HS-5 (cell line): ENCODE measurements at places on chromosomes 3 and 15.
A peak's percentile ranks its signal among the peaks of the same experiment; 100 is the strongest.

GRCh38 chr15:64731805-64732151 lies 43.6 kb downstream of the RBPMS2 start:
- no peak for DNase-seq

DNA sequence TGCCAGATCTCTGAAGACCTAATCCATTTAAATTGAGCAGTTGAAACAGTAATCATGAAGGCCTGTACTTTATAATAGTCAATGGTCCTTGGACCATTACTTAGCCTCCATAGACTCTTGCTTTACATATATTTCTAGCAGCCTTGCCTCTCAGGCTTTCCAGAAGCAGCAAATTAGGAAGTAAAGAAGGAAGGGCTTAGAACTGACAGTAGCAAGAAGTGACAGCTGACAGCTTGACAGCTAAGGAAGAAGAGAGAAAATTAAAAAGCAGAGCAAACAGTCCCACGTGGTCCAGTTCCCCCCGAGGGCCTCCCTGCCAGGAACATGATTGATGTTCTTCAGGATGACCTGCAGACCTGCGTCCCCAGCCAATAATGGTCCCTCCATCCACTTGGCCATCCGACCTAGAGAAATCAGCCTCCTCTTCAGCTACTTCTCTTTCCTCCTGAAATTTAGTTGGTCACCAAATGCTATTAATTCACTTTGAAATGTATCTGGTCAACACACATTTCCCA lies 15.0 kb upstream of the PSMD6 start:
- no peak for DNase-seq

- no peak for DNase-seq
These were observed 342.1 kb downstream of the SLC9A9 start for GRCh38 chr3:143506190-143506589.

GRCh38 chr15:48510976-48511375 lies 134.5 kb downstream of the FBN1 start:
- DNase-seq, result no peak

GRCh38 chr3:69871251-69871650 lies 128.3 kb upstream of the SAMMSON start:
- no peak for DNase-seq

DNA sequence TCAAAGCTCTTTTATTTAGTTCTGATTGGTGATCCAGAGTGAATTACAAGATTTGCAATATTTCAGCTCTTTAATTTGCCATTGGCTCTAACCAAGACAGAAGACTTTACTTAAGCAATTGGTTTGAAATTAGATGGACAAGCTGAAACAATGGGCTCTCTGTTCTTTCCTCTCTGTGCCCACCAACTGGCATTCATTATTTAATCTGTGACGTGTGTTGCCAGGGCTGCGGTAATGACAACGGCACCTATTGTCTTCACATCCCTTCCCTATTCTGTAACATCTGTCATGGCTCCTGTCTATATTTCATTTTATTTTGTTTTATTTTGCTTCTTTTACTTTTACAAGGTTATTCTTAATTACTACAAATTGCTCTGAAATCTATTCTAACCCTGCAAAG lies 33.9 kb downstream of the PLD1 start:
- no peak for DNase-seq

DNA sequence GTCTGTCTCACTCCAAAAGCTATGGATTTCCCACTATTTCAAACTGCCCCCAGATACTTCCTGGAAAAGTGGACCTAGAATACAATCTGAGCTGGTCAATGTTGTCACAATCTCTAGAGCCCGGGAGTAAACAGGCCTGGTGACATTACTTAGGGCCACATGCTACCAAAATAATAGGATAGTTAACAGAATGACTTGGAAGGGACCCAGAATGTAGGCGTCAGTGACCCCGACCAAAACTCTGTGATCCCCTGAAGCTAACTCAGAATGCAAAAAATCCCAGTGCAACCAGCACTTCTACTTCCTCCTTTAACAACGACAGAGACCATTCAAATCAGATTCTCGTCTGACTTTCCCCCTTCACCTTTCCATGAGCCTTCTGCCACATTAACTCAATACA lies 51.5 kb upstream of the CDV3 start:
- DNase-seq, result no peak

GRCh38 chr3:50163572-50164455 lies 8.7 kb downstream of the SEMA3F start:
- peak; percentile 85 for DNase-seq

DNA sequence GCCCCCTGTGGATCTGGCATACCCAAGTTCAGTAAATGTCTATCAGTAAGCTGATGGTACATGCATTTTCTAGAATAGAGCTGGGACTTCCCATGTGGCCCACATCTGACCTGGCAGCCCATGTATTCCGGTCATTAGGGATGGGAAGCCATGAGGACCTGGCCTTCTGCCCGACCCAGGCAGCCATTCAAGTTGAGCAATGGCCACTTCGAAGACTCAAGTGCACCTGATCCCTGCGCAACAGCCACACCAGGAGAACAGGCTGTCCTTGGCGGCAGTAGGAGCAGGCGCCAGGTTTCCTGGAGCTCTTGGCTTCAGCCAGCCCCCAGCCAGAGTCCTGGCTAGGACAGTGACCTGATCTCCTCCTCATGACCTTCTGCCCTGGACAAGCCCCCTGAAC lies 14.6 kb downstream of the HEMK1 start:
- DNase-seq, result no peak

- DNase-seq, result no peak
These were observed 23.2 kb downstream of the USP13 start for GRCh38 chr3:179676081-179676480.

DNA sequence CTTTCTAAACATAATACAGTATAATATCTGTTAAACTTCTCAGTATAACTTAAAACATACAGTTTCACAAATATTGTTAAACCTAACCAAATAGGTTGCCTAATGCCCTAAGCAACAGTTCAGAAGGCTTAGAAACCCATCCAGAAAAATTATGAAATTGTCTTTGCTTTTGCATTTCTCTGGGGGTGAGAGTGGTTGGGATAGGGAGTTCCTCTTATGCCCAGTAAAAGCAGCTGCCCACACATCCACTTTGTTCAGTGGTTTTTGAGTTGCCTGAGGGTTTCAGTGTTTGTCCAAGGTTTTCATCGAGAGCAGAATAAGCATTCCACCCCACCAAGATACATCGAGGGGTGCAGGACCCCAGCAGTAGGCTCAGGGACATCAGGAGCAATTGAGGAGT lies 179.4 kb downstream of the CDIN1 start:
- DNase-seq, result no peak

GRCh38 chr3:45640091-45640507 lies 45.5 kb downstream of the LIMD1 start:
- no peak for DNase-seq

DNA sequence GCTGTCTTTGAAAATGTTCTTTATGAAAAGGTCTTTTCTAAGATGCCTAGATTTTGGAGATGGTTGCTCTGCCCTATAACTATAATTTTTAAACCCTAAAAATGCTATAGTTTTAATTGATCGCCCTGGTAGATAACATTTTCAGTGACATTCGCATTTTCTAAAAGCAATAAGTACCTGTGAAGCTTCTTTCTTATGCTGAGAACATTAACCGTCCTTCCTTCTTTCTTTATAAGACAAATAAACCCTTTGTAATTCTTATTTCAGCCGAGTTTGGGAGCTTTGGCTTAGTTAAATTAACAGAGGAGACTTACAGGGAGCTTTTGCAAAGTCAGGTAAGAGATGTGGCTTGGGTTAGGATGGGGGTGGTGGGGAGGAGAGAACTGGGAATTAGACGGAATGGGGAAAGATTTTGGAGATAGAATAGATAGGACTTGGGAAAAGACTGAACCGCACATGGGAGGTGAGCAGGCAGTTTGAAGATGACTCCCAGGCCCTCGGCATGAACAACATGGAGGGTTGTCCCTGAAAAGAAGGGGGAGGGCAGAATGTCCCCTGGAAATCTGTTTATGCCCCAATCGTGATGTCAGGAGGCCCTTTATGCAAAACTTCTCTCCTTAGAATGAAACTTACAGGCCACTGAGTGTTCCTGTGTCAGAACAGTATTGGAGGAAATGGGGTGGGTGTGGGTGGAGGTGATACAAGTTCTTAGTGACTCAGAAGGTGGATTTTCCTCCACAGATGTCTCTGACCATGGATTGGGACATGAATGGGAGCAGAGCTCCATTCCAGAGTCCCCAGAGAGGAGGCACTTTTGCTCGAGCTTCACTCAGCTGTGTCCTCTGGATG lies 76.2 kb upstream of the LARS2 start:
- DNase-seq, result no peak

DNA sequence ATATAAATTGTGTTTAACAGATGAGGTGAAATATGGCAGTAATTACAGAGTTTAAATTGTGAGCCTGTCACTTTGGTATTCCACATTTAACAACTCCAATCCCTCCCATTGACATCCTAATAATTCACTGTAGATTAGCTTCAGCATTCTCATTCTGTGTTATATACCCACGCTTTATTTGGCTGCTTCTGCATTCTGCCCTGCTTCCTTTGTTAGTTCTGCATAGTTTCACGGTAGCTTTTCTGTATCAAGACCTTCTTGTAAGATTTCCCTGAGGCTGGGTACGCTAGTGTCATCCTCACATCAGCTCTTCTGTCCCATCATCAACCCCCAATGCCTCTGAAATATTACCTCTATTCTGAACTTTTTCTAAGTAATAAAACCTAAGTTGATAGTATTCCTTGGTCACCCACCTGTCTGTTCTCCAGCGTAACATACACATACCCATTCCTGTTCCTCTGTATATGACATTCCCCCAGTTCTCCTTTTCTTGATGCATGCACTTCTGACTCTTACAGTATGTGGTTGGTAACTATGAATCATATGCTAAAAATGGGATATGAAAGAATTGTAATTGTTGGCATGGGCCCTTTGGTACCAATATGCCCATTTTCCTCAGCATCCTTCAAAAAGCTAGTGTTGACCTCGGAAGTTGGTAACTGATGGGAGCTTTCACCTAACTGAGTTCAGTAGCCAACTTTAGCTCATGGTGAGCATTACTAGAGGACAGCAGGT lies 171.2 kb downstream of the KLHL25 start:
- no peak for DNase-seq

DNA sequence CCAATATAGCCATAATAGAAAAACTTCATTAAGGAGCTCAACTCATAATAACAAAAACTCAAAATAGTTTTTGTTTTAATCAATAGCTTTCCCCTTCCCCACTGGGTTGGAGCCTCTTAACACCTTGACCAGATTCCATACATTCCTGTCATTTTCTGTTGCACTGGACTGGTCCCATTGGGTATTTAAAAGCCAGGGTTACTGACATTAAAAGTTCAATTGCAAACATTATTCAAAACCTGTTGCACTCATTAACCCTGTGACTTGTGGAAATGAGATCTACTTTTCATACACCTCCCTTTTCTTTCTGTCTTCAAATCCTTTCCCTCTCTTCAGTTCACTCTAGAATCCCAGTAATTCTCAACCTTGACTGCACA lies 1.7 kb upstream of the HRG start:
- DNase-seq, result no peak

DNA sequence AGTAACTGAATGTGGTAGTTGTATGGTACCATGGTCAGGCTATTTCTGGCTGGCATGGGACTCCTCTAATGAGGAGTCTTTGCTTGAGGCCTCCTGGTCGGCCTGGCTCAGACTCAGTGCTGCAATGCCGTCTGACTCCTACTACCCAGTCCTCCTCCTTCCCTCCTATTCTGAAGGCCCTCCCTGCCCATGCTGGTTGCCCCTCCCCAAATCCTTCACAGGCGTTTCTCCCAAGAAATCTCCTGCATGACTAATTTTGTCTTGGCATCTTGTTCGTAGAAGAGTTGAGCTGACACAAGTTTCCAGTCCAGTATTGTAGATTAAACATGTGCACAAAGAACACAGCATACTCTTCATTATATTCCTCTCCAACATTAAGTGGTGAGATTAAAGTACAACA lies 115.5 kb downstream of the NFKBIZ start:
- DNase-seq, result no peak

GRCh38 chr3:151501171-151501922 lies 40.5 kb upstream of the IGSF10 start:
- DNase-seq, result no peak

- no peak for DNase-seq
These were observed 511.6 kb upstream of the MDFIC2 start for GRCh38 chr3:70824078-70824477.

GRCh38 chr3:3443482-3443881 lies 264.0 kb upstream of the CRBN start:
- DNase-seq, result no peak

- DNase-seq, result no peak
These were observed 118.6 kb downstream of the SMAD6 start for GRCh38 chr15:66820481-66821176.

DNA sequence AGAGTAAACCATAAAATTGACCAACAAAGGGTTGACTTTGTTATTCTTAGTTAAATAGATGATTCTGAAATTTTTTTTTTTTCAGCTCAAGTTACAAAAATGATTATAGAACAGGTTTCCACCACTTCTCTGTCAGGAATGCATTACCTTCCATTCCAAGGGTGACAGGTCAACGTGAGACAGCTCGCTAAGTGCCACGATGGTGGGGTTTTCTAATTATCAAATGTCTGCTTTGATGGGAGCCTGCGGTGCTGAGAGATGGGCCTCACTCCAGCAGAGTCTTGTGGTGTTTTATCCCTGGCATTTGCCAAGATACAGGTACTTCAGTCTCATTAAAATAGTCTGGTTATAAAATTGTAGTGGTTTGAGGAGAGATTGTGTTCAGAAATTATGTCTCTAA lies 80.3 kb downstream of the CGNL1 start:
- DNase-seq, result no peak

DNA sequence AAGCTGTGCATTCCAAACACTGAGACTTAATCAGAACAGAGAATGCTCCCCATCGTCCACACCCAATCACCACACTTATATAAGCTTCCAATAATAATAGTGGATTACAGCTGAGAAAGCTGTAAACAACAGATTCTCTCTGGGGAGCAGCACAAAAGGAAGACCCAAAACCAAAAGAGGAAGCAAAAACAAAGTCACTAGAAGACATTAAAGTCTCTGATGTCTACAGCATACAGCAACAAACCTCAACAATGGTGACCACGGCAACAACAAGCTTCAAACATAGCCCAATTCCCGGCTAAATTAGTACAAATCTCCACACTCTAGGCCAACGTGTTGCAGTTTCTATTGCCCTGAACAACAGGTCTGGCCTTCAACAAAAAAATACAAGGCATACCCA lies 37.7 kb downstream of the ZDHHC23 start:
- DNase-seq, result no peak

DNA sequence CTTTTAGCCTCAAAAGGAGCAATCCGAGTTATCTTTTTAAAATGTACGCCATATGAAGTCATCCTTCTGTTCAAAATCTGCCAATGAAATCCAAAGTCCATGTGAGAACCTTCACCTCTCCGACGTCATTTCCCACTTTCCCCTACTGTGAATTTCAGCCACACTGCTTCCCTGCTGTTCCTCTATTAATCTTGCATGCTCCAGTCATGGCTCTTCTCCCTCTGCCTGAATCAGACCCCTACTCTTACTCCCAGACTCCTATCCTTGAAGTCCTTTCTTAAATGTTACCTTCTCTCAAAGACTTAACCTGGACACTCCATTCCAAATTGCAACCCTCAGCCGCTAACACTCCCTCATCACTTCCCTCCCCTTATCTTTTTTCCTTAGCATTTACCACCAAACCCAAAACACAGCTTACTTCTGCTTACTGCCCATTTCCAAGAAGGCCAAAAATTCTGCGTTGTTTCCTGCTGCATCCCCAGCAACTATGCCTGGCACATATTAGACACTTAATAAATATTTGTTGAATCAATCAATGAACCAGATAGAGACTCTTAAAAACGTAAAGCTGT lies 1.2 kb downstream of the NKIRAS1 start:
- DNase-seq, result no peak
